ENCODE measurements at places on chromosomes 6 and 20. TPM values are rescaled to one million over a fixed set of nuclear protein-coding genes. Genes with fewer than 3 reads are reported as not detected.

Gene OR2J3
- total RNA-seq: not detected

Gene VWA7
- 2.7 TPM for total RNA-seq

Gene TNXB
- 6.6 TPM for total RNA-seq

Gene CALHM4
- not detected for total RNA-seq

Gene GABRR2
- total RNA-seq: 0.34 TPM

Gene BPIFB2
- total RNA-seq: not detected

Gene CRISP3
- not detected for total RNA-seq

Gene EYA4
- 0.86 TPM for total RNA-seq

Gene GHRH
- total RNA-seq: not detected

Gene NKX2-2
- total RNA-seq: not detected

- DNase-seq: peak; percentile 28
These were observed 50.9 kb upstream of the FAM184A start for GRCh38 chr6:119129148-119129967.

DNA sequence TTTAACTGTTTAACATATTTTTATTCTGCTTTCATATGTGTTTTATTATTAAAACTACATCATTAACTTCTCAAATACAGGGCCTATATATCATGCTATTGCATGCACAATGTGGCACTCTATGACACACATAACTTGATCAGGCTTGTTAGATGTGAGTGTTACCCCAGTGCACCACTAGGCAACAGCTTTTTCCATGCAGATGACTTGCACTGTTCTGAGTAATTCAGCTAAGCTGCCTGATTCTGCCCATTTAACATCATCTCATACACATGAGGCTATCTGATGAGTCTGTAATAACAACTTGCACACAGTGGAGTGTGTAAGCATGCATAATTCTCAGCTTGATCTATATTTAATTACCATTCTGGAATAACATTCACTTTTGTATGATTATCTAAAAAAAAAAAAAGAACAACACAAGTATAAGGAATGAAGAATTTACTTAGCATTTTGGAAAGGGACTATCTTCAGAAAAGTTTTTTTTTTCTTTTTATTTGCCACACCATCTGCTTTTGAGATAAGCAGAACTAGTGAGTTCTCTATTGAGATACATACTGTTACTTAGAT lies 83.1 kb downstream of the GRM1 start:
- no peak for DNase-seq

GRCh38 chr6:90421666-90422065 lies 125.0 kb upstream of the BACH2 start:
- DNase-seq: no peak

GRCh38 chr6:149888093-149888492 lies 9.8 kb downstream of the RAET1E start:
- no peak for DNase-seq

GRCh38 chr6:48825501-48826151 lies 637.4 kb downstream of the MMUT start:
- DNase-seq: no peak

GRCh38 chr6:169862043-169862891 lies 110.8 kb downstream of the ERMARD start:
- DNase-seq: no peak

- no peak for DNase-seq
These were observed 144.5 kb upstream of the FLRT3 start for GRCh38 chr20:14481863-14482262.

- no peak for DNase-seq
These were observed 14.0 kb upstream of the FAM50B start for GRCh38 chr6:3835055-3835731.

DNA sequence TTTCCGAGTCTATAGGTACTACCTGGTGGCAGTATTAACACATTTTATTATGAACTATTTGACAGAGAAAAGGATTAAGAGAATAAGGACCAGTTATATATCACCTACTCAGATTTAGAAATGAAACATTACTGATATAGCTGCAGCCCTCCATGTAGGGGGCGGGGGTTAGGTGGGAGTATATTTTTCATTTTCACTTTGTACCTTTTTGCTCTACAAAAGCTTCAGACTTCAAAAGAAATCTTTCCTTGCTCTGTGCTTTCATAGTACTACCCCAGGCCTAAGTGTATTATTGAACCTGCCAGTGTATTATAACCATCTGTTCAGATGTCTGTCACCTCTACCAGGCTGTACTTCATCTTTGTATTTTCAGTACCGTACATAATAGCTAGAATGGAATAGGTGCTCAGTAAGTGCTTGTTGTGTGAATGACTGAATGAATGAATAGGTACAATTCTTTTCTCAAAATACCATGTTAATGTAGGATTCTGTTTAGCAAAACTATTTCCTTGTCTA lies 43.0 kb downstream of the CDKAL1 start:
- no peak for DNase-seq

- DNase-seq: no peak
These were observed 229.3 kb downstream of the FARS2 start for GRCh38 chr6:5490501-5491069.

Data from neural crest cell (in vitro differentiated cells).